ENCODE measurements at places on chromosomes 6 and 20.

DNA sequence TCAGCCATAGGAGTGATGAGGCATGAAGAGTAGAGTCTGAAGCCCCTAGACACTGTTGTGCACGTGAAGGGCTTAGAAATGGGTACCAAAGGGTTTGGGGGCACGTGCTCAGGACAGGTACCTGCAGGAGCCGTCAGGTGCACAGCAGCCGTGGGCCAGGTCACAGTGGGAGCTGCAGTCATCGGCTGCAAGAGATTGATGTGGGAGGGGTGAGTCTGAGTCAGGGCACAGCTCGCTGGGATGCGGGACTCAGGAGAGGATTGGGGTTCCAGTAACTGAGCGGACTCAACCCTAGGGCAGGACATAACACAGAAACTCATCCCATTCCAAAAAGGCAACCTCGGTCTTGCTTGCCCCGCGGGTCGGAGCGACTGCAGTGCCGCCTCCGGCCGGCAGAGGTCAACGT lies 1.1 kb downstream of the DLK2 start:
- no peak for DNase-seq

DNA sequence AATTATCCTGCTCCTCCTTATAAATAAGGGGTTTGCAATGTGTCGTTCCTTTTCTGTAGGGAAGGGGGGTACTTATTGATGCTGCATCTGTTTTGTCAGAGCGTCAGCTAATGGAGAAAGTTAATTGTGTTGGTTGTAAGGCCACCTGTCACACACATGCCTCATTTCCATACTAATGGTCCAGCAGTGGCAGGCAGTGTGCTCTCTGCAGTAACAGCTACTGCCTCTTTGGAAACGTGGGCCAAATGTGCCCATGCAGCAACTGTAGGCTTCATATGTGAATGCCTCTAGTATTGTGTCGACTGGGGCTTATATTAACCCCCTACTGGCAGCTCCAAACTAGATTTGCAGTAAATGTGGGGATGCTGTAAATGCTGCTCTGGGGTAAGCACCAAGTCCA lies 56.3 kb upstream of the OLIG3 start:
- DNase-seq: no peak

- DNase-seq: no peak
Measured at GRCh38 chr6:42243046-42243445, 25.4 kb upstream of the MRPS10 start.

- DNase-seq: no peak
Measured at GRCh38 chr6:15329197-15329671, 83.4 kb downstream of the JARID2 start.

DNA sequence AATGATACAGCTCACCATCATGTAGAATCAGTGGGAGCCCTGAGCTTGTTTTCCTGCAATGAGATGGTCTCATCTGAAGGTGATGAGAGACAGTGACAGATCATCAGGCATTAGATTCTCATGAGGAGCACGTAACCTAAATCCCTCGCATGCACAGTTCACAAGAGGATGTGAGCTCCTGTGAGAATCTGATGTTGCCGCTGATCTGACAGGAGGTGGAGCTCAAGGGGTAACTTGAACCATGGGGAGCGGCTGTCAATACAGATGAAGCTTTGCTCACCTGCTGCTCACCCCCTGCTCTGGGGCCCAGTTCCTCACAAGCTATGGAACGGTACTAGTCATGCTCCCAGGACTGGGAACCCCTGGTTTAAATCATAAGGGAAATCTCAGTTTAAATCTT lies 89.2 kb downstream of the THBS2 start:
- DNase-seq: no peak

GRCh38 chr6:168708526-168708925 lies 267.5 kb downstream of the SMOC2 start:
- no peak for DNase-seq

- DNase-seq: no peak
Measured at GRCh38 chr6:137761487-137761886, 105.6 kb upstream of the TNFAIP3 start.

GRCh38 chr20:52305858-52306257 lies 114.3 kb upstream of the ZFP64 start:
- peak; percentile 4 for DNase-seq

- no peak for DNase-seq
Measured at GRCh38 chr6:71289802-71290175, 1.2 kb downstream of the OGFRL1 start.

GRCh38 chr6:161068321-161068741 lies 76.8 kb downstream of the MAP3K4 start:
- DNase-seq: no peak

- no peak for DNase-seq
Measured at GRCh38 chr20:8709627-8710026, 359.3 kb upstream of the PLCB4 start.

DNA sequence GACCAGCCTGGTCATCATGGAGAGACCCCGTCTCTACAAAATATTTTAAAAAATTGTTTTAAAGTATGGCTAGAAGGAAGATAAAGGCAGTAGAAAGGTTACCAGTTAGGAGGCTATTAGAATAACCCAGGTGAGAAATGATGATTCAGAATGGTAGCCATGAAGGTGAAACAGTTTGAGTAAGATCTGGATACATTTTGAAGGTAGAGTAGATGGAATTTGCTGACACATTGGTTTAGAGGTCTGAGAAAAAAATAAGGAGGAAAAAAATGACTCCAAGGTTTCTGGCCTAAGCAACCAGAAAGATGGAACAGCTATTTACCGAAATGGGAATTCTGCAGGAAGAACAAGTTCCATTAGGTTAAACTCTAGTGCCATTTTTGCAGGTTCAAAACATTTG lies 167.9 kb upstream of the TAB2 start:
- no peak for DNase-seq

- DNase-seq: no peak
Measured at GRCh38 chr20:4018023-4018748, 2.8 kb upstream of the RNF24 start.

DNA sequence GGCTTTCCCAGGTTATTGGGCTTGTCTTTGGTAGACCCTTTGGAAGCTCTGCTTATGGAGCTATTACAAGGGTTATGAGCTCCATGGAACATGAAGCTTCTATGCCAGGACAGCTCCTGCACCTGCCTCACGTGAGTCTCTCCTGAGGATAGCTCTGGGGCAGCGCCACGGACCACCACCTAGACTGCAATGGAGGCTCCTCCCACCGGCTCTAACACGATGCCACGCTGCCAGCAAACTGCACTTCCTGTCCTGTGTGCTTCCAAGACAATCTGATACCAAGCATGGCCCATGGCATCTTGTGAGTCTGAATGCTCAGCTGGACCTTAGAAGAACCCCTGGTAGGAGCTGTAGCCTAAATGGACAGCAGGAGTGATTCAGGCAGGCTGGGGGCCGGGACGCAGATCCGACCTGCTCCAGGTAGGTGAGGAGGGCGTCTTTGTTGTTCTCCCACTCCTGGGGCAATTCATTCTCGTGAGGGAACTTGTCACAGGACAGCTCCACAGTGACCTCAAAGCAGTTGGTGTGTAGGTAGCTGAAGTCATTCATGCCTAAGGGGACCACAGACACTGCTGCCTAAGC lies 5.5 kb downstream of the CPXM1 start:
- DNase-seq: no peak

DNA sequence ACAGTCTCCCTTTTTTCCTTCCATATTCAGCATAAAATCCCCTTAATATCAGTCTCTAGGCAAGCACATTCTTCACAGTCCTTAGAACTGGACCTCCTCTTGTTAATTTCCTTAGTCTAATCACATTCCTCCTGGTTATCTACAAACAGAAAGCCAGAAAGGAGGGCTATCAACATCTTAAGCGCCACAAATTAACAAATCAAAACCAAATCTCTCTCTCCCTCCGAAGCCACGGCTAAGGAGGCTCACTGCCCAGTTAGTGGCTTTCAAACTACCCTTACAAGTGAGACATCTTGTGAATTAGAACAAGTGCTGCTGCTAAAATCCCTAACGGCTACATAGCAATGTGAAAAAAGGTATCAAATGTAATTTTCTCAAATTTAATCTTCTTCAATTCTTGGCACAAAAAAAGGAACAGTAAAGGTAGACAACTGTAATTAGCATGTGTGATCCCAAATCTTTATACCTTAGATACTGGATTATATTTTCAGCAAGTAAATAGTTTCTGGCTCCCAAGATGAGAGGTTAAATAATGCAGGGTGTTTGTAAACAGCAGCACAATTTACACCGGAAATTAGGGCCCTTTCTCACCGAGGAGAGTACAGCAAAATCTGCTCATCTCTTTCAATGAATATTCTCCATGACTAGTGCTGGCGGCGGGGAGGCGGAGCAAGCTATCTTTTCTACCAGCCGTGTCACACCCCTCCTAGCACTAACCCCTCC lies 1.4 kb upstream of the TRIM39 start:
- peak; percentile 81 for DNase-seq

GRCh38 chr6:154805288-154805911 lies 72.2 kb downstream of the SCAF8 start:
- no peak for DNase-seq

- DNase-seq: no peak
Measured at GRCh38 chr6:157755746-157756411, 67.2 kb upstream of the SNX9 start.

- DNase-seq: no peak
Measured at GRCh38 chr6:169956580-169956979, 205.2 kb downstream of the ERMARD start.

Measured in DND-41 (cell line).